ENCODE measurements at places on chromosomes 3 and 15.

DNA sequence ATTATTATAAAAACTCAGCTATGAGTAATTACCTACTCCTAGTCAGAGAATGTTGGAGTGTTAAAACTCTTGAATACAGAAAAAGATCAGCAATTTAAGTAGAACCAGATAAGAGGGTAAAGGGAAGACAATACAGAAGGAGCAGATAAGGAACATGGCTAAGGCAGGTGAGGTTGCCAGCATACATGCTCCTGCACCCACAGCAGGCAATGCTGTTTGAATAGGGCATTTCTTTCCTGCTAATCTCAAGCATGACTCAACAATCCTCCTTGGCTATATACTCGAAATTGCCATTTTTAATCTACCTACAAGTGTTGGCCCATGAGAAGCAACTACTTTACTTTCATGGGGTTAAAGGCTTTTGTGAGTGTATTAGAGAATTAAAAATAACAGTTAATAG, 494.5 kb downstream of the DIPK2A start:
- DNase-seq, result no peak

DNA sequence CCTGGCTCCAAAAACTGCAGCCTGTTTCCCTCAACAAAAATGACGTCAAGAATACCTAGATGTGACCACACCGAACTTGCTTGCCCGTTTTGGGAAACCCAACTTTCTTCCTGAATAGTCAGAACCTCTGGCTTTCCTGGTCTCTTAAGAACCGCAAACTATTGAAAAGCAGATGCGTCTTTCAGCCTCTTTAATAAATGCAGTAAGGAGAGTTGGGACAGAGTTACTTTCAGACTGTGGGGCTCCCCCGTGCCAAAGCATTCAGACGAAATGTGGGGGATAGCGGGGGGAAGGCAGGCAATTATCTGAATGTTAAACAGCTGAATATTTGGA, 1.2 kb upstream of the PROK2 start:
- DNase-seq, result no peak

DNA sequence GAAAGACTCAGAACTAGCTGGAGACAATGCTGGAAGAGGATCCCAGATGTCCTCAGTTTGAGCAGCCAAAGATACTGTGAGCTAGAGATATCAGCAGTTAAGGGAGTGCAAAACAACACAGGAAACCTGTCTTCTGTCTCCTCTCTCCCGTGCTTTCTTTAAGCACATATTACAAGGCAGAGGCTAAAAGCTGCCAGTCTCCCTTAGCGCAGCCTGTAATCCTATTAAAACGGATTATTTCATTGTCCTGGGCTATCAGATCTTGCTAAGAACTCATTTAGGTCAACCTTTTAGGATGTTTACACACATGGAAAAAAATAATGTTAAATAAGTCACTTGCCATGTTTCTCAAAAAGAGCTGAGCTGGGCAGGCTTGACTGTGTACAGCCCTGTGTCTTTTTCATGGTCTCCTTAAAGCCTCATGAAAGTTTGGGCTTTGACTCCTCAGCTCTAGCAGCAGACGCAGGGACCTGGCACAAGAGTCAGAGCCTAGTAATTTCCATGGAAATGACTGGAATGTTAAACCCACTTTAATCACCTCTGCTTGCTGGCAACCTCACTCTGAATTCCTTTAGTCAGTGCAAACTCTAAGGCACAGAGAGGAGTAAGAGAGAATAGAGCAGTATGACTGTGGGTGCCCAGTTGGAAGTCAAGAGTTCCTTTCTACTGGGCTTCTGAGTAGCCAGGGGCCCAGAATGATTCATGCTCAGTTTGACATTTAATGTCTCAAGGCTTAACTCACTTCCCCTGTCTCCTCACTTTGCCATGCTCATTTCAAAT, 491.9 kb downstream of the NTRK3 start:
- peak; percentile 38 for DNase-seq

DNA sequence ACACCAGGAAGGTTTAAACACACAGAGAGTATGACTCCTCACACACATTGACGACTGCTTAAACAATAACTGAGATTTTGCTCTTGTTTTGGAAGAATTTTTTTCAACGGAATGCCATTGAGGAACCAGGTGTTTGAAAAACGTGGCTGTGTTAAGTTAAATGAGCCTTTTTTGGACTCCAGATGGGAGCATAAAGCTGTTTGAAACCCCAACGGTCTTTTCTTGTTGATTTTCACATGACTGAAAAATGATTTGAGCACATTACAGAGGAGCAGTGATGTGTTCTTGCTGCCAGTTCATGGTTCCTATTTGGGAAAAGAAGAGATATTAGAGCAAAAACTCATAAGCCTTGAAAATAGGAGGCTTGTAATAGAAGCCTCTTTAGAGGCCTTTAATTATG, 97.8 kb upstream of the SELENOK start:
- DNase-seq, result no peak

DNA sequence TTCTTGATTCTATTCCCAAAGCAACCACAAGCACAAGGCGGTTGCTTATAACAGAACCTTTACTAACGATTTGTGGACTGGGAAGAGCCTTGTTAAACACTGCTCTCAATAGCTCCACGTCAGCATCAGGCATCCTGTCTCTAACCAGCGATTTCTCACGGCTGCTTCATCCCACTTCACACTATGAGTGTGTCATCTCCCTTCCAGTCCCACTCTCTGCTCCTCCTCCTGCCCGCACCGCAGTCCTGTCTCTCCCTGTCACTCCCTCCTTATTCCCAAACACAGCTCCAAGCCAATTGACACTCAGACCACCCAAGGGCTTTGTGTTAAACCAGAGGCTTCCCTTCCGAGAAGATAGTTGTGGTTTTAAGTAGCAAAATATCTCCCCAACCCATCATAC, 94.8 kb downstream of the ABHD5 start:
- no peak for DNase-seq

DNA sequence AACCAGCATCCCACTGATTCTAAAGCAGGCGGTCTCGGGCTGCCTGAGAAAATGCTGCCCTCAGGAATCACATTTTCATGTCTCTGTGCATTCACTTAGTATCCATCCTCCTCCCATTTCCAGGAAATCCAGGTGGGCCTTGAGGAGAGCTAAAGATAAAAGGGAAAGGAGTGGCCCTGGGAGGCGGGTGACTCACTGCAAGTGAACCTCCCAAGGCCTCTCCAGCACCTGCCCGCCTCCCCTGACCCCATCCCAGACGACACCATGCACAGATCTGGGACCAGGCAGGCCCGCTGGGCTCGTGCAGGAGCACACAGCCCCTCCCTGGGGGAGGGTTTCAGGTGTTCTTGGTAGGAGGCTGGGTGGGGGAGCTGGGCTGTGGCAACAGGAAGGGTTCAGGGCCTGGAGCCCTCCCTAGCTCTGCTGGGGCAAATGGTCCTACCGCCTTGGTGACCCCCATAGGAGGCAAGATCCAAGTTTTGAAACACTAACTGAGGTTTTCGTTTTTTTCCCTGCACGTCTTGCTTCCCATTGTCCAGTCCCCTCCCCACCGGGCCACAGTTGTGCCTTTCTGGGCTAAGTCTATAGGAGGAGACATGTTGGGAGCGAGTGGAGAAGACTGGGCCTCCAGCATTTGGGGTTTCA, 22.2 kb downstream of the MELTF start:
- DNase-seq, result no peak

DNA sequence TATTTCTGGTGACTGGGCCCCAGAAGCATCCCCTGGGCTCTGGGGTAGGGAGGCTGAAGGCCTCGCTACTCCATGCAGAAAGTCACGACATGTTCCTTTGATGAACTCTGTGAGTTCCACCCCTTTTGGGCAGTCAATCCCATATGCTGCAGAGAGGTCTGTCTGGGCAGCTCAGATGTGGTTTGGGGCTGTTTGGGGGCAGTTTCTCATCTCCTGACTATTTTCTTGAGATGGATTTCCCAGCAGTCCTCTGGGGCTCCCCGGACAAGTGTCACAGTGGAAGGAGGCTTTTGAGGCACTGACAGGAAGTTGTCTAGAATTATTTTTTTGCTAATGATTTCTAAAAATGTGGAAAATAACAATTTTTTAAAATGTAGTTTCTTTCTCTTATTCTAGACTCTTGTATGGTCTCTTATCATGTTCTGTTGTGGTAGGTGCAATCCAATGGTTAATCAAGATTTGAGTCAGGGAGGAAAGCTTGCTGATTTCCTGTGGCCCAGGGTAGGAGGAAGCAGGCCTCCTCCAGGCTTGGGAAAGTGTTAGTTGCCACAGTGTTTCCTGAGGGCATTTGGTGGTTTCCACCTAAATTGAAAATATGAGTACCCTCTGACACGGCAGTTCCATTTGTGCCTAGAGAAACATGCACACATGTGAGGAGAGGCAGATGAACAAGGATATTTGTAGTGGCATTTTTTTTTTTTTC, 19.9 kb upstream of the TATDN2 start:
- DNase-seq, result no peak

DNA sequence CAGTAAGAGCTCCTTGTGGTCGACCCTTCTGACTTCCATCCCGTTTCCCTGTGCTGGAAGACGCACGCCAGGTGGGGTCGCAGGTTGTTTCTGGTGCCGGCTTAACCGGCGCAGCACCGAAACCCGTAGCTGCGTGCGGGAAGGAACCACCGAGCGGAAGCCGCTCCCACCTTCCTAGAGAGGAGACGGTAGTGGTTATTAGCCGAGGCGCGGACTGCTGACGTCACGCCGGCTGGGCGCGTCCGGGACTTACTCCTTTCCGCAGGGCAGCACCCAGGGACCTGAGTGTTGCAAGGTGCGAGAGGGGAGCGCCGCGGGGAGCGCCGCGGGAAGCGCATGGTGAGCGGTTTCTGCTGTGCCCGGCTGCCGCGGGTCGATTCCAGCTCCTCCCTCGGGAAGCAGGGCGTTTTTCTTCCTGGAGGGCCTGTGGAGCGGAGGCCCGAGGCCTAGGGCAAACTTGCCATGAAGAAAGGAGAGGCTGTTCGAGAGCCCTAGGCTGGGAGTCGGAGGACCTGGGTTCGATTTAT, at the start of gene ZNF501:
ZNF501 (plus strand) TSS at position 252 of the 527 bp plus-strand sequence. CDS start 4,787 bp downstream, outside the sequence.
- peak; percentile 77 for DNase-seq

DNA sequence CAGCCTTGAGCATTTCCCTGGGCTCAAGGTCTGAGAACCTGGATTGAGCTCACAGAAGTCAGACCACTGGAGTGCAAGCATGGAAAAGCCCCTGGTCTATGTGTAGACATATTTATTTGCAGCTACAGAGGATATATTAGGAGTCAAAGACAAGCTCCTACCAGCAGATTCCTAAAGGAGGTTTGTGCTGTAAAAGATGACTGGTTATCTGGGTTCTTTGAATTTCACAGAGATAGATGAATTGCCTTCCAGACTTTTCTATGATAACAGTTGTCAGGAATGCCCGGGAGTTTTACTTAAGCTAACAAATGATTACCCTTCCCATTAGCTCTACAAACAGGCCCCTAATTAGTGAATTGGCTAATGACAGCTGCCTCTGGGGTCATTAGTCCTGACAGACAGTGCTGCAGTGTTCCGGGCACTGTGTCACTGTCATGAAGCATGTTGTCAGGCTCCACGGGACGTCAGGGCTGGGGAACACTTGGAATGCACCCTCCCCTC, 48.8 kb upstream of the PLXNA1 start:
- DNase-seq, result no peak

DNA sequence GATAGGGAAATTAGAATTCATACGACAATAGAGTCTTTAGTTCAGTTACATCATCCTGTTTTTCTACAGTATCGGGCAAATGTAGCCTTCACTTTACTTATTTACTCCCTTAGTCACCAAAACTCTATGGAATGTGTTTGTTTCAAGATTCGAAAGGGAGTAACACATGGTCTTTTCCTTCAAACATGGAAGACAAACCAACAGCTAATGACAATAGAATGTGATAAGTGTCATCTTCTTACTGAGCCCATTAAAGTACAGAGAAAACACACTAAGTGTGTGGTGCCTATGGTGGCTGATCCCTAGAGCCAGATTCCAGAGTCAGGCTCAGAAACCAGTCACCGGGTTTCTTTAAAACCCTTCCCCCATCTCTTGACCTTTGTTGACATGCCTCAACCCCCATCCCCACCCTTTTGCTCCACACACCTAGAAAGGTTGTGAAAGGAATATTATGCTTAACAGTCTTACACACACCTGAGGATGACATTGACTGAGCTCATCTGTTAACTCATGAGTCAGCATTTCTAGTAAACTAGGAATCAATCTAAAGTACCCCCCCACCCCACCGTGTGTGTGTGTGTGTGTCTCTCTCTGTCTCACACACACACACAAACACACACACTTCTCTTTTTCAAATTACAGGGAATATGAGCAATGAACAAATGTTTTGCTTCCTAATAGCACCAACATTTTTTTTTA, 549.6 kb upstream of the CCDC54 start:
- DNase-seq, result no peak

GRCh38 chr3:169528289-169528688, 135.2 kb downstream of the MECOM start:
- DNase-seq, result peak; percentile 53

GRCh38 chr3:184238246-184238818, 8.9 kb downstream of the VWA5B2 start:
- DNase-seq, result no peak

- no peak for DNase-seq
Measured at GRCh38 chr3:144818973-144819372, 847.4 kb downstream of the DIPK2A start.

GRCh38 chr3:50264383-50264963, 4.5 kb upstream of the SEMA3B start:
- DNase-seq, result peak; percentile 74

GRCh38 chr15:85865070-85865684, 70.5 kb upstream of the KLHL25 start:
- peak; percentile 24 for DNase-seq

- DNase-seq, result peak; percentile 99
Measured at GRCh38 chr3:15646851-15647511, 45.4 kb downstream of the BTD start.

GRCh38 chr15:50361756-50362155, 6.8 kb upstream of the GABPB1 start:
- no peak for DNase-seq

DNA sequence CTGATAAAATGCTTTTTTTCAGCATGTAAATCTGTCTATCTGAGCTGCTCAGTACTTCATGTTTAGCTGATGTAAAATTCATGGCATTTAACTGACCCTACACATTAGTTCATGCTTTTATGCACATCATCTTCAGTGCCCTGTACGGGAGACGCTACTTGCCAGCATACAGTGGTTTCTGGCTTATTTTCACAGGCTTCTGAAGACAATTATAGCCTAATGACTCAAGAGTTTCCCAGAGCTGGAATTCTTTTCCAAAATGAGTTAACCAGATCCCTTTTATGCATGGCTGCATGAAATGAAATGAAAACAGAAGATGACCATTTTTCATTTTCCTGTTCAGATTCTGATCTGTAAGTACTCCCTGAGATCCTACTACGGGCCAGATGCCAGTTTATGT, 1061.5 kb downstream of the ROBO2 start:
- DNase-seq, result peak; percentile 39

- no peak for DNase-seq
Measured at GRCh38 chr15:97899981-97900380, 60.5 kb upstream of the ARRDC4 start.

- no peak for DNase-seq
Measured at GRCh38 chr3:44419116-44419922, 58.2 kb downstream of the ZNF445 start.

- DNase-seq, result no peak
Measured at GRCh38 chr3:46370839-46371518, at the start of gene CCR5. TSS of gene CCR5 (plus strand) at chr3:46370946. CDS start at chr3:46372903, 1,957 bp downstream.

- DNase-seq, result no peak
Measured at GRCh38 chr15:67743558-67743957, 81.8 kb upstream of the SKOR1 start.

Measured in stromal cell of bone marrow (primary cell).